Hair follicular keratinocyte (primary cell): ENCODE measurements at places on chromosomes 7 and 10. TPM values are rescaled to one million over a fixed set of nuclear protein-coding genes. Genes with fewer than 3 reads are reported as not detected.

CPA2 gene
- 0.11 TPM in 1 of 2 replicates, not detected in the other for total RNA-seq

OR6V1 gene
- total RNA-seq: not detected in 2 replicates

DNA2 gene
- total RNA-seq: 6.3 and 12.2 TPM in 2 replicates

NEUROG3 gene
- total RNA-seq: not detected in 2 replicates

PNLIPRP3 gene
- 51.1 and 103 TPM in 2 replicates for total RNA-seq
